ENCODE measurements at places on chromosomes 4 and X. TPM values are rescaled to one million over a fixed set of nuclear protein-coding genes. Genes with fewer than 3 reads are reported as not detected.
A peak's percentile ranks its signal among the peaks of the same experiment; 100 is the strongest.

- DNase-seq = no peak
Measured at GRCh38 chr4:168540086-168540485, 43.2 kb downstream of the PALLD start.

GRCh38 chr4:17476853-17477252 lies 35.0 kb downstream of the QDPR start:
- DNase-seq = no peak

- DNase-seq = peak; percentile 60
Measured at GRCh38 chr4:94406668-94407437, 44.9 kb upstream of the PDLIM5 start.

GRCh38 chrX:13754765-13755164 lies 20.2 kb downstream of the OFD1 start:
- DNase-seq = no peak

Gene TMEM271
- 0.05 TPM for polyA plus RNA-seq

- no peak for DNase-seq
Measured at GRCh38 chr4:189304809-189305208, 635.9 kb upstream of the FRG1 start.

DNA sequence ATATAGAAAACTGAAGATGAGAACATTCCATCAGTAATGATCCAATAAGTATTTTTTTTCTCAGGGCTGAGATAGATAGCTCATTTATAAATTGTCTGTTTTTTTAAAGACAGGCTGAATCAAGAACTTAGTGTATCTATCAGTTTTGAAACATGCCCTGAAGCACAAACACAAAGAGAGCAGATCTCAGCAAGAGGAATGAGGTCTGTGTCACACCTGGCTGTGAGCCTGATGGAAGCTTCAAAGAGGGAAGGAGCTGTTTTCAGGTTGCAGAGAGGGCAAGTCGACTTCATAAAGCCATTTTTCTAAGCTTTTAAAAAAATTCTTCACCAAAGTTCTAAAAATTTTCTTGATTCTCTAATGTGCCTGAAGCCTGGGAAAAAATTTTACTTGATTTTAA lies 434.9 kb downstream of the PDGFC start:
- DNase-seq = no peak

GRCh38 chr4:26048378-26048882 lies 134.4 kb downstream of the SMIM20 start:
- DNase-seq = peak; percentile 83

Gene POF1B
- polyA plus RNA-seq = 0.29 TPM

DNA sequence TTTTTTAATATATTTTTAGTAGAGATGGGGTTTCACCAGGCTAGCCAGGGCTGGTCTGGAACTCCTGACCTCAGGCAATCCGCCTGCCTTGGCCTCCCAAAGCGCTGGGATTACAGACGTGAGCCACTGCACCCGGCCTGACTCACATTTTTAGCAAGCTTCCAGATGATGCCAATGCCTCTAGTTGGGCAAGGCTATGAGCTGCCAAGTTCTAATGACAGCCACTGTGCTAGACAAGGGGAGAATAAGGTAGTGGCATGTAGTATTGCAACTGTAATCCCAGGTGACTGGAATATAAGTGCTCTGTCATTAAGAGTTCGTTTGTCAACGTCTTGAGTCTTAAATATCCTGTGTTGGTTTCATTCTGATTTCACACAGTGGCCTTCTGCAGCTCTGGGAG lies 96.7 kb downstream of the SLIT2 start:
- no peak for DNase-seq

GRCh38 chr4:184193556-184194525 lies 23.8 kb downstream of the ENPP6 start:
- no peak for DNase-seq

DNA sequence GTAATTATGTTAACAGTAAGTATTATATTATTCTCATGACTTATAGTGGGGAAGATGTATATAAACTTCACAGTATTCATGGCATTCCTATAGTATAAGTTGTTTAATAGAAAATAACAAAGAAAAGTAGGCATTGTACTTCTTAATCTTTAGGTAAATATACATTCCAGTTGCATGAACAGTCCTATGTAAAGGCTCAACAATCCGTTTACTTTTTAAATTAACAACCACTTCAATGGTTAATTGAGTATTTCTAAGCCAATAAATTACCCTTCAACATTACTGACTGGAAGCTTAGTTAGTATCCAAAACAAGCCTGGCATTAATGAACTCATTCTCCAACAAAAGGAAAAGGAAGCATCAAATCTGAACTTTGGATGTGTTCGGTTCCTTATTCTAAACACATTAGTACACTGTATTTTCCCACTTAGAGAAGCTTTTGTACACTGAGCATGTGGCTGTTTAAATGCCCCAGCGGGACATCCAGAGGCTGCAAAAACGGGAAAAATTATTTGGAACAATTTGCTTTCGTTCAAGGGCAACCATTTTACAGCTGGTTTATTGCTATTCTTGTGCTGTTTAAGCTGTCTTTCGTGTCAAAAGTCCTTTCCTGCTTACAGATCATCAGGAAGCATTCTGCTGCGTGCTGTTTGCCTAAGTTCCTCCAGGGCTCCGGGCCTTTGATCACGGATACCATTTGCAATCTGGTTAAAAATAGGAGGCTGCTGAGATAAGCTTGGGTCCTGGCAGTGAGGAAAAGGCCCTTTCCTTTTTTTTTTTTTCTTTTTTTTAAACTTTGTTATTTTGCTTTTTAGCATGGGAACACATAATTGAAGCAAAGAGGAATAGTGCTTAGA lies 460.3 kb downstream of the SPRY1 start:
- DNase-seq = peak; percentile 61

Gene HMX1
- not detected for polyA plus RNA-seq

DNA sequence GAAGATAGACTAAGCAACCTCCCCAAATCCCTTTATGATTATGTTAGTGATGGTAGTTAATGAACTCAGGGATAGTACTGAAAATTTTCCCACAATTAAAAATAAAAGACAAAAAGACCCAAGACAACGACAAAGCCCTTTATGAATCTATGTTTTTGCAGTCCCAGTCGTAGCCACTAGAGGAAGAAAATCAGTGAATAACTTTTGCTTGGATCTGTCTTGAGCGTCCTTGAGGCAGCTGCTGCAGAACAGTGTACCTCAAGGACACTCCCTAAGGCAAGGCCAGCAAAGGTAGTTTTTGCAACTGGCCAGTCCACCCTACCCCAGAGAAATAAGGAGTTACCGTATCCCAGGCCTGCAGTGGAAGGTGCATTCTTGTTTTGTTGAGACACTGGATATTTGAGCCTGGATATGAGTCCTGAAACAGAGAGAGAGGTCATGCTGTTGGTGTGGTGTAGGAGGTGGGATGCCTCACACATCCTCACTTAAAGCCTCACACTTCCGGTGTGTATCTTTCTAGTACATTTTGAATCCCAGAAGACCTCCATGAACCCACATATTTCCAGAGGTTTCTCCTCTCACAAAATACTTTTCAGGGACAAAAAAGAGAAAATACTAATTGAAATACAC lies 8.7 kb upstream of the TIMM8A start:
- no peak for DNase-seq

DNA sequence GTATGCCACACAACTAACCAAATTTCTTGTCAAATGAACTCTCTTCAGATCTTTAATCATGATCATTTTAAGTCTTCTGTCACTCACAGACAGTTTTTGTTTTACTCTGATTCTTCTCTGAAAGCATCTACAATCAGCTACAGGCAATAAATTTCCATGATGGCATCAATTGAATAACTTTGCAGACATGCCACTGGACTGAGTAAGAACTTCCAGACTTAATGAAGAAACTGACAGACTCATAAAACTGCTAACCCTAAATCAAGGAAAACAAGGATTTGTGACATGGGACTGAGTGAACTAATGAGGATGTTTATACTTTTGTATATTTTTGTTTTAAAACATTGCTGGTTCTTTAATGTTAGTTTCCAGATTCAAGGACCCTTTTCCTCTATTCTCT lies 5.5 kb upstream of the PPP1R2C start:
- no peak for DNase-seq

- no peak for DNase-seq
Measured at GRCh38 chr4:69716654-69717053, 43.8 kb downstream of the SULT1B1 start.

GRCh38 chr4:186717556-186717955 lies 6.1 kb downstream of the FAT1 start:
- DNase-seq = no peak

Gene HSD17B13
- 0.94 TPM for polyA plus RNA-seq

DNA sequence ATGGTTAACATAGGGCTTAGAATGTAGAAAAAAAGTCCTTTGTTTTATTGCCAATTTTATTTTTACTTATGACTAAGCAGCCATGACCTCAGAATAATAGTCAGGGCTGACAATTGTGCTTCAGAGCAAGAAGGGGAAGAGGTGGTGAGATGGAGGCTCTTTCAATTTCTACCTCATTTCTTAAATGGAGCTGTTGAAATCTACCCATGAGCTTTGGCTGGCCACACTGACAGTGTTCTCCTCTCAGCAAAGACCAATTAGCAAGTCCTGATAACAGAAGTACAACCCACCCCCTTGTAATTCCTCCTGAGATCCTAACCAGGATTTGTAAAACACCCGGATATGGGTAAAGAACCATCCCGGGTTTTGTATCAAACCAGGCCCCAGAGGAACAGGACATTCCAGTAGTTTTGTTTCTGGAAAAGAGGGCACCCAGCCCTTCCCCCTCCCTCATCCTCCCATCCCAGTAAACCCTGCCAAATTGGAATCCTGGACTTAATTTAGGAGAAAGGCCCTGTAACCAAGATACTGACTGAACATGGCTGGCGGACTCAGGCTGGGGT lies at the start of gene HEPH:
Gene HEPH (plus strand): TSS at position 399 of the 563 bp plus-strand sequence. CDS start 6,324 bp downstream, outside the sequence.
- peak; percentile 16 for DNase-seq

DNA sequence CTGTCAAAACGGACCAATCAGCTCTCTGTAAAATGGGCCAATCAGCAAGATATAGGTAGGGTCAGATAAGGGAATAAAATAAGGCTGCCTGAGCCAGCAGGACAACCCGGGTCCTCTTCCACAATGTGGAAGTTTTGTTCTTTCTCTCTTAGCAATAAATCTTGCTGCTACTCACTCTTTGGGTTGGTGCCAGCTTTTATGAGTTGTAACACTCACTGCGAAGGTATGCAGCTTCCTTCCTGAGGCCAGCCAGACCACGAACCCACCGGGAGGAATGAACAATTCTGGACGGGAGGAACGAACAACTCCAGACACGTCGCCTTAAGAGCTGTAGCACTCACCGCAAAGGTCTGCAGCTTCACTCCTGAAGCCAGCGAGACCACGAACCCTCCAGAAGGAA lies 287.8 kb downstream of the RAPGEF2 start:
- DNase-seq = no peak

Gene P2RY10
- 0.16 TPM for polyA plus RNA-seq

Gene ZNF182
- polyA plus RNA-seq = 9.7 TPM

Gene SMARCA1
- polyA plus RNA-seq = 143 TPM
